Kidney capillary endothelial cell (primary cell): ENCODE measurements at places on chromosomes 1 and 21.
A peak's percentile ranks its signal among the peaks of the same experiment; 100 is the strongest.

- DNase-seq, result no peak
Observed at GRCh38 chr1:150141452-150141851, 8.3 kb upstream of the PLEKHO1 start.

GRCh38 chr1:213884402-213884801, 103.4 kb upstream of the PROX1 start:
- DNase-seq, result no peak

DNA sequence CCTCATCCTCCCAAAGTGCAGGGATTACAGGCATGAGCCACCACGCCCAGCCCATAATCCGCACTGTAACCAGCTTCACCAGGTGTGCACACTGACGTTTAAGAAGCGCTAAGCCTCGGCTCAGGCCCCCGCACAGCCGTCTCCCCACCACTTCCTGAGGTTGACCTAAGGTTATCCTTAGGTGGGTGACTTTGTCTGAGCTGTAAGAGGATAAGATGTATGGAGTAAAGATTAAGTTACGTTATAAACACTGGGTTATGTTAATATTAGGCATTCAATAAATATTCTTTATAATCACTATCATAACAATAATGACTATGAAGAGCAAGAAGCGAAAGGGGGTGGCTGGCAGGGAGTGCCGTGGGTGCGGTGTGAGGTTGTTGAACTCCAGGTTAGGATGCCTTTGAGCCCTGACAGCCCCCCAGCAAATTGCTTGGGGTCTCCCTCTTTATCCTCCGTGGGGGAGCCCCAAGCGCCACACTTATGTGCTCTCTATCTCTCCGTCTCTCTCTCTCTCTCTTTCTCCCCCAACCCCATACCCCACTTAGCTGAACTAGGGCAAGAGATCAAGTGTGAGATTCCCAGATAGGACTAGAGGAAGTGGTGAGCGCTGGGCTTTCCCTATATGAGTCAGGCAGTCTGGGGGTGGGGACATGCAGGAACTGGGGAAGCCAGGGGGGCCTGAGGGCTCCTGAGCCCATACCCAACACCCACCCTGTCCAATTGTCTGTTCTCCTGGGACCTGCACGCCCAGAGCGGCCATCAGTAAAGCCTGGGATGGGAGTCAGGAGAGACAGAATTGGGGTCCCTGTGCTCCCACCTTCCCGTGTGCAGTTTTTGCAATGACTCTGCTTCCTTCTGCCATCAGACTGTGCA, 7.6 kb downstream of the EFHD2 start:
- peak; percentile 45 for DNase-seq

DNA sequence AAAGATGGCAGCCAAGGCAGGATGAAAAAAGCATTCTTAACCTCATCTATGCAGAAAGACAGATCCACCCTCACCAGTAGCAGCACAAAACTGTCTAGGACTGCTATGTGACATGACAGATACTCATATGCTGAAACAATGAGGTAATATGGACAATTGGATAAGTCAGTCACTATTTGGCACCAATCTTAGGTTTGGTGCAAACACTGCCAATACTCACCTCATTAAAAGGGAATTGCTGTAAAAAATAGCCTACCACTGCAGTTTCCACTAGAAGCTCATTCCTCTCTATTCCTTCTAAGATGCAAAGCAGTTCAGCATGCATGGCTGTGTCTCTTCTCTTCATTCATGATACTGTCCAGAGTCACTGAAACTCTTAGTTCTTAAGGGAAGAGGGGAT, 91.7 kb downstream of the TBX15 start:
- no peak for DNase-seq

DNA sequence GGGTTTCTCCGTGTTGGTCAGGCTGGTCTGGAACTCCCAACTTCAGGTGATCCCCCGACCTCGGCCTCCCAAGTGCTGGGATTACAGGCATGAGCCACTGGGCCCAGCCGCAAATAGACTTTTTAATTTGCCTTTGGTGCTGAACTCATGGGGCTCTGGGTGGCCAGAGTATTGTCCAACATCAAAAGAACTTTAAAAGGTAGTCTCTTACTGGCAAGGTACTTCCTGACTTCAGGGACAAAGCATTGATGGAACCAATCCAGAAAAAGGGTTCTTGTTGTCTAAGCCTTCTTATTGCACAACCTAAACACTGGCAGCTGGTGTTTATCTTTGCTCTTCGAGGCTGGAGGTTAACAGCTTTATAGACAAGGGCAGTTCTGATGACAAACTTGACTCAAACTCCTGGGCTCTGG, 3.8 kb upstream of the KTI12 start:
- no peak for DNase-seq
